Foreskin keratinocyte (primary cell): ENCODE measurements at places on chromosomes 2 and 18. TPM values are rescaled to one million over a fixed set of nuclear protein-coding genes. Genes with fewer than 3 reads are reported as not detected.

DNA sequence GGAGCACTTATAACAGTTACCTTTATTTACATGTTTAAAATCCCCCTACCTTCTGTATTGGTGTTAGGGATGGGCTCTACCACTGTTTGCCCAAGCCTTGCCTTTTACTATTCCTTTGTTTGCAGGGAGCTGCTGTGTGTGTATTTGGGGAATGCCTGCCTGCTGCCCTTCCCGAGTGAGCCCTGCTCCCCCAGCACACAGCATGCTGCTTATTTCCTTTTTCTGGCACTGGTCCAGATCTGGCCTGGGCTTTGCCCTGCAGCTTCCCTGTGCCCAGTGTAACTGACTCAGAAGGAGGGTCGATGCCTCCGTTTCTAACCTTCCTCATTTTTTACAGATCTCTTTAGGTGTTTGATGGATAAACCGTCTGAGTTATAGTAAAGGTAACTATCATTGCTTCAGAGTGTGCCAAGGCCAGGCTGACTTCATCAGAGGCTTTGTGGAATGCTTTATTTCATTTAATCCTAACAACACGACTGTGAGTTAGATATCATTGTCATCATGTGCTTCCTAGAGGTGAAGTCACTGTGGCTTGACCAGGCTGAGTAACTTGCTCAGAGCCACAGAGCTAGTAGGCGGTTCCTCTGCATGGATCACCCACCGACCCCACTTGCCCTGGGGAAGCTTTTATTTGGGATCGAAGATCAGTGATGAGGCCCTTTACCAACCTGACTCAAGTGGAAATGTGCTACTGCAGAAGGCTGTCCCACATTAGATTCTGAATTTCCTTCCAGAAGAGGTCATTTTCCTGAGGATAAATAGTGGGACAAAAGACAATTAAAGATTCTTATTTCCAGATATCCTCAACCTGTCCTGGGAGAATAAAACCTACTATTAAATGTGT, 238.8 kb downstream of the ZNF407 start:
- DNase-seq: no peak

DNA sequence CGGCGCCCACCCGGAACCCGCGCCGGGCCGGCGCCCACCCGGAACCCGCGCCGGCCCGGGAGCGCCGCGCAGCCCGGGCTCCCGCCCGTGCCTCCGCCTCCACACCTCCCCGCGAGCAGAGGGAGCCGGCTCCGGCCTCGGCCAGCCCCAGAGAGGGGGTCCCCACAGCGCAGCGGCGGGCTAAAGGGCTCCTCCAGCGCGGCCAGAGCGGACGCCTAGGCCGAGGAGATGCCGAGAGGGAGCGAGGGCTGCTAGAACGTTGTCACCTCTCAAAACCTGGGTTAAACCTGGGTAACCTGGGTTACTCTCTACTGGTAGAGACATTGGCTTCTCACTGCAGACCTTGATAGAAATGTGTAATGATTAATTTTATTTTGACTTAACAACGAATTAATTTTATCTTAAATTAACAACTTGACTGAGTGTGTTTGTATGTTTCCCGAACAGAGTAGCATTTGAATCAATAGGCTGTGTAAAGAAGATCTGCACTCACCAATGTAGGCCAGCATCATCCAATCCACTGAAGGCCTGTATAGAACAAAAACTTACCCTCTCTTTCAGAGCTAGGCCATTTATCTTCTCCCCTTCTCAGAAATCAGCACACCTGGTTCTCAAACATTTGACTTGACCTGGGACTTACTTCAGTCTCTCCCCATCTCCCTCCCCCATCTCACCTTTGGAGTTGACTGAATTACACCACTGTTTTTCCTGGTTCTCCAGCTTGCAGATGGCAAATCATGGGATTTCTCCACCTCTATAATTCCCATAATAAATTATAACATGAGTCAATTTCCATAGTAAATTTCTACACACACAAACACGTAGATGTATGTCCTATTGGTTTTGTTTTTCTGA, 242.7 kb downstream of the ASXL3 start:
- no peak for DNase-seq

DNA sequence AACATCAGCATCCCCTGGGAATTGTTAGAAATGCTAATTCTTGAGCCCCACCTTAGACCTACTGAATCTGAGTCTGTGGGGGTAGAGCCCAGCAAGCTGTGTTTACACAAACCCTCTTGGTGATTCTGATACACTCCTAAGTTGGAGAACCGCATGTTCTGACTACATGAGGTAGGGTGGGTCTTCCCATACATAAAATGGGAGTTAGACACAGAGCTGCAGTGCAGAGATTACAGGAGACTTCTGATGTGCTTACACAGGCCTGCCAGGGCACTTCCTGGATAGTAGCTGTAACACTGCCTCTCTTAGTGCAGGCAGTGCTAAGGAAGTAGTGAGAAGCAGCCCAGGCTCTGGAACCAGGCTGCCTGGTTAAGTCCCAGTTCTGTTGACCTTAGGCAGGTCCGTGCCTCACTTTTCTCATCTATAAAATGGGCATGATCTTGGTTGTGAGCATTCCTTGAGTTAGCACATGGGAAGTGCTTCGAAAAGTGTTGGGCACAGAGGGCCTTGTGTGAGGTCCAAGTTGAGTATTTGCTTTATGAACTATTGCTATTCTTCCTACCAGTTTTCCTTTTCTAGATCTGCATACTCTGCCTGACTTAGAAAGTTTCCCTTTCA, 67.3 kb downstream of the GLI2 start:
- DNase-seq: no peak

DNA sequence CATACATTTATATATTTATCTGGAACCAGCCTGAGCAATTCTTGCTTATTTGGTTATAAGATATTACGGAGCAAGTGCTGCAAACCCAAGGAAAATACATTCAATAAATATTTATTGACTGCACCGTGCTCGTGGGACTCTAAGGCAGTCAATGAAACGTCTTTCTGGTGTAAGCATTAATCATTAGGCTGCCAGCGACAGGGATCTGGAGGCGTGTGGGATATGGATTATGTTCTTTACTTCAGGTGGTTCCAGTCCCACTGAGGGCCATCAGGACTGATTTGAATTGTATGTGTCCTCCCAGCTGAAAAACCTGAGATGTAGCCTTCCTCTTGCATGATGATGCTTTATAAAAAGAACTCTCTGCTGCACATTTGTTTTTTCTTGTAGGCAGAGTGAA, 75.4 kb downstream of the TACR1 start:
- DNase-seq: no peak

GRCh38 chr2:54258166-54258565, 2.1 kb upstream of the TSPYL6 start:
- DNase-seq: no peak

- DNase-seq: no peak
Measured at GRCh38 chr2:74719066-74719465, 65.0 kb downstream of the SEMA4F start.

DNA sequence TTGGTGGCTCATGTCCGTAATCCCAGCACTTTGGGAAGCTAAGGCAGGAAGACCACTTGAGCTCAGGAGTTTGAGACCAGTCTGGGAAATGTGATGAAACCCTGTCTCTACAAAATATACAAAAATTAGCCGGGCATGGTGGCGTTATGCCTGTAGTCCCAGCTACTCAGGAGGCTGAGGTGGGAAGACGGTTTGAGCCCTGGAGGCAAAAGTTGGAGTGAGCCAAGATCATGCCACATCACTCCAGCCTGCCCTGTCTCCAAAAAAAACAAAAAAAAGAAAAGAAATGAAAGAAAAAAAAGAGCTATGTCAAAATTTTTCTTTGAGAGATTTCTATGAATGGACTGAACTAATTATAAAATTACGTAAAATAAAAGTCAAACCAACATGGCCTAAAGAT, 34.7 kb downstream of the ROCK2 start:
- peak; percentile 20 for DNase-seq

GRCh38 chr2:238082827-238083226, 17.3 kb upstream of the ESPNL start:
- DNase-seq: no peak

GRCh38 chr18:69814861-69815385, 132.8 kb downstream of the CD226 start:
- DNase-seq: no peak

- no peak for DNase-seq
Measured at GRCh38 chr18:56386856-56387255, 251.5 kb downstream of the TXNL1 start.

- DNase-seq: peak; percentile 57
Measured at GRCh38 chr18:39172695-39173421, 1607.3 kb upstream of the CELF4 start.

- no peak for DNase-seq
Measured at GRCh38 chr2:5373200-5373599, 319.0 kb upstream of the SOX11 start.

DNA sequence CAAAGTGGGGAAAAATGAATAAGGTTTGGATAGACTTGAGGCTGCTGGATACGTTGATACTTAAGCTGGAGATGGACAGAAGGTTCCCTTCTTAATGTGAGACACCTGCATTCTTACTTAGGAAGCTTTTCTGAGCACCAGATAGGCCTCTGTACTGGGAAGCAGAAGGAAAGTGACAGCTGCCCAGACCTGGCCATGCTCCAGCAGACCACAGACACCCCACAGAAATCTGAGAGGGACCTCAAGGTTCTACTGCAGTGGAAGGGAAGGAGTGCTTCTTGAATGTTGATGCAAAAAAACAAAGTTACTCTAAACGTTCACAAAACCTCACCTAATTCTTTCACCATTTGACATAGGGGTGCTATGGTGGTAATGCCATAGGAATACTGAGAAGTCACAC, 642.1 kb upstream of the ID2 start:
- DNase-seq: no peak

DNA sequence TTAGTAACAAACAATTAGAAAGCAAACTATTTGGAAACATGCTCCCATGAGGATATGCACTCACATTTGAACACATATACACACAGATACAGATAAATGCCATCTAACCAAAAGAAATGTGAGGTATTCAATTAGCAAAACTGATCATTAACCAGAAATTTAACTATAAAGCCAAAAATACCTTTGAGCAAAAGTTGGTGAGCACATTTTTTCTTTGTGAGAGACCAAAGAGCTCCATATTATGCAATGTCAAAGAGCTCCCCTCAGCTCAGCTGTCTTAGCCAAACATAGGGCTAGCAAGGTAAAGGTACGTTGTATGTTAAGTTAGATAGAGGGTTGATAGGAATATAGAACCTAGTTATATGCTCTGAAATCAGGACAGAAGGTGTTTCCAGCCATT, 43.8 kb downstream of the CYBRD1 start:
- DNase-seq: no peak

The ZEB2 gene
- polyA plus RNA-seq: 0.08 TPM in 2 replicates

The SLC5A7 gene
- polyA plus RNA-seq: not detected in 2 replicates

The MCFD2 gene
- polyA plus RNA-seq: 36.6 and 45.8 TPM in 2 replicates

The RAB27B gene
- 0.47 and 0.96 TPM in 2 replicates for polyA plus RNA-seq

The RAX gene
- polyA plus RNA-seq: not detected in 2 replicates

The UGT1A5 gene
- not detected in 2 replicates for polyA plus RNA-seq

The CDH7 gene
- polyA plus RNA-seq: not detected in 2 replicates

The ALLC gene
- polyA plus RNA-seq: not detected in 2 replicates
